ENCODE measurements at places on chromosomes 12 and 14.

GRCh38 chr12:111692575-111693210, 6.8 kb downstream of the ACAD10 start:
- DNase-seq, result no peak

DNA sequence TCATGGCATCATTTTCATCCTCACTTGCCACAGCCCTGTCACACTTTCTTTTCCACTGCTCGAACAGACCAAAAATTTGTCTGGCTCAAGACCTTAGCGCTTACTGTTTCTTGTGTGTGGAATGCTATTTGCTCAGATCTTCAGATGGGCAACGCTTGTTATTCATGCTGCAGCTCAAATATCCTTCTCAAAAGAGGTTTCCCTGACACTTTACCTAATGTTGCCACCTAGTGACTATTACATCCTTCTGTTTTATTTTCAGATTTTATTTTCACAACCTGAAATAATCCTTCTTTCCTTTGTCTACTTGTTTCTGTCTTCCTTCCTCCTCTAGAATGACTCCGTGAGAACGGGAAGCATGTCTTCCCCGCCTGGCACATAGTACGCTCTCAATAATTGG, 5.6 kb downstream of the FBXO33 start:
- DNase-seq, result no peak

GRCh38 chr12:65259501-65259900, 19.0 kb upstream of the MSRB3 start:
- no peak for DNase-seq

DNA sequence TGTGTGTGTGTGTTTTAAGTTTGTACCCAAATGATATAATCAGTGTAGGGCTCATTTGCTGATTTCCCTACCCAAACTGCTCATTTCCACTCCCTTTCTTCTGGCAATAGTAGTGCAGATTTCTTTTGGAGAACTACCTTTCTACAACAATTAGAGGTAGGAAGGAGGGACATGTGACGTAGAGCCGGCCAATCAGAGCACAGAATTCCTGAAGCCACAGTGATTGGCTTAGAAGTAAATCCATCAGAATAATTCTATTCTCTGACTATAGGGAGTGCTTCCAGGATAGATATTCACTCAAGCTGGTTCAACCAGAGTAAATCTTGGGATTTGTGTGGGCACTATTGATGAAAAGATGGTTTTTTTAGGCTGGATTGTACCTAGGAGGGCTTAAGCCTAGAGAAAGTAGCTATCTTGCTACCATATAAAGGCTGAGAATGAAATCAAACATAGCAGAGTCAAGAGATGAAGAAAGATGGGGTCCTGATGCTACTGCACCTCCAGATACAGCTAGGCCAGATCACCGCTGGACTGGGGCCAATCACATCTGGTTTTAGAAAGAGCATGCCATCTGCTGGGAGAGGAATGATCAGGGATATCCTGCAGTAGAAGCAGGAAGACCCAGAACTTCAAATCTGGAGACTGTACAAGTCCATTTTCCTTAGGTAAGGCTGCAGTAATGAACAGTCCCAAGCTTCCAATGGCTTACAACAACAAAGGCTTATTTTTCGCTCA, 54.1 kb upstream of the NUAK1 start:
- no peak for DNase-seq

- no peak for DNase-seq
Observed at GRCh38 chr14:103198131-103199105, 75.2 kb downstream of the TNFAIP2 start.

DNA sequence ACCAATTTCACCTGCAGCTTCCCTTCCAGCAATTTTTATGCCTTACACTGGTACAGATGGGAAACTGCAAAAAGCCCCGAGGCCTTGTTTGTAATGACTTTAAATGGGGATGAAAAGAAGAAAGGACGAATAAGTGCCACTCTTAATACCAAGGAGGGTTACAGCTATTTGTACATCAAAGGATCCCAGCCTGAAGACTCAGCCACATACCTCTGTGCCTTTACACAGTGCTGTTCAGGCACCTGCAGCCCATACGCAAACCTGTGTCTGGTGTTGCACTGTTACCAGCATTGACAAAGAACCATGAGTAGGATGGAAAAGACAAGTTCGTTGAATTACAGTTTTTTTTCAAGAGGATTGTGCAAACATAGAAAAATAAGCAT, 432.0 kb upstream of the OR4E1 start:
- no peak for DNase-seq

GRCh38 chr12:32036477-32037263, 70.0 kb upstream of the BICD1 start:
- DNase-seq, result no peak

- no peak for DNase-seq
Observed at GRCh38 chr14:61519735-61520134, 175.6 kb upstream of the HIF1A start.

DNA sequence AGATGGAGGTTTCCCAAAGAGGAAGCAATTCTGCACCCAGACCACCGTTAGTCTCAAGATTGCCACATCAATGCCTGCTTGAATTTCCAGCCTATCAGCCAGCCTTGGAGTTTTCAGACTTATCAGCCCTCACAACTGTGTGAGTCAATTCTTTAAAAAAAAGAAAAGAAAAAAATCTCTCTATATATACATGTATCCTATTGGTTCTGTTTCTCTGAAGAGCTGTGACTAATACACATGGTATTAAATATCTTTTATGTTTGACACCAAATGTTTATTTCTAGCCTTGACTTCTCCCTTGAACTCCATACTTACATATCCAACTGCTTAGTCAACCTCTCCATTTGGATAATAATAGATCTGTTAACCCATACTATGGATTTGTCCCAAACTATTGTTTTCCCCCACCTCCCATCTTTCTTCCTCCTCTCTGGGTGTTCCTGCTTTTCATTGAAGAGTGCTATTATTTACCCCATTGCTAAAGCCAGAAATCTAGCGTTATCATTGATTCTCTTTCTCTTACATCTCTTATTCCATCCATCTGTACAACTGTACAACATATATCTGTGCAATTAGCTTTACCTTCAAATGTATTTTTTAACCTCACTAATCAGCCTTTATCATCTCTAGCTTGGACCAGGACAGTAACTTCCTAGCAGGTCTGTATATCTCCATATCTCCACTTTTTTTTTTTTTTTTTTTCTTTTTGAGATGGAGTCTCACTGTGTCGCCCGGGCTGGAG, 22.7 kb upstream of the EID3 start:
- DNase-seq, result no peak

DNA sequence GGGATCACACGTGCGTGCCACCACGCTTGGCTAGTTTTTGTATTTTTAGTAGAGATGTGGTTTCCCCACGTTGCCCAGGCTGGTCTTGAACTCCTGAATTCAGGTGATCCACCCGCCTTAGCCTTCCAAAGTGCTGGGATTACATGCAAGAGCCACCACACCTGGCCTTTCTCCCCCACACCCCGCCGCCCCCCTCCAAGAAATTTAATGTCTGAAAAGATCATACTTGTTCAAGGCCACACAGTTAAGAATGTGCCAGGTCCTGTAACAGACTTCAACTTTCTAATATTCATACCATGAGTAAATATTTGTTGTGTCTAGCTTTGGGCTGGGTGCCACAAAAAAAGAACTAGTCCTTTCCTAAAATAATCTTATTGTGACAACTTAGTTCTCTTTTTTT, 9.1 kb downstream of the GATC start:
- no peak for DNase-seq

GRCh38 chr14:68157971-68158371, 338.4 kb downstream of the RAD51B start:
- no peak for DNase-seq

DNA sequence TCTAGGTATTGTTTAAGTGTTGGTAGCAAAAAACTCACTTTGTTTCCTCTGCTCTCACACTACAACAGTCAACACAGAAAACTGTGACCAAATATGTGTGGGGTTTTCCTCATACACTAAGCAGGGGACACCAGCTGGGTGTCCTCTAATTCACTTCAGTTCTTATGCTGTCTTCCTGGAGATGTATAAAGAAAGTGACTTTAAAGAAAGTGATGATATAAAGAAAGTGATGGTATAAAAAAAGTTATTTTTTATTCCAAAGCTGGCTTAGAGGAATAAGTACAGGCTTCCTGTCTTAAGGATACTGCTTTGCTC, 31.4 kb downstream of the TDP1 start:
- no peak for DNase-seq

GRCh38 chr12:123056709-123057108, 76.2 kb downstream of the ARL6IP4 start:
- no peak for DNase-seq

DNA sequence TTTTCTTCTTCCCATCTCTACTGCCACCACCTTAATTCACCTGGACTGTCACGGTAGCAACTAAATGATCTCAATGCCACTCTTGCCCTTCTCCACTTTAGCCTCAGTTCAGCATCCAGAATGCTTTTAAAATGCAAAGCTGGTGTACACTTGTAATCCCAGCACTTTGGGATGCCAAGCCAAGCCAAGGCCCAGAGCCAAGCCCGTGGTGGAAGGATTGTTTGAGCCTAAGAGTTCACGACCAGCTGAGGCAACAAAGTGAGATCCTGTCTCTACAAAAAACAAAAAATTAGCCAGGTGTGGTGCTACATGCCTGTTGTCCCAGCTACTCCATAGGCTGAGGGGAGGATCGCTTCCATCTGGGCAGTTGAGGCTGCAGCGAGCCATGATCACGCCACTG, 5.9 kb downstream of the CIPC start:
- no peak for DNase-seq

DNA sequence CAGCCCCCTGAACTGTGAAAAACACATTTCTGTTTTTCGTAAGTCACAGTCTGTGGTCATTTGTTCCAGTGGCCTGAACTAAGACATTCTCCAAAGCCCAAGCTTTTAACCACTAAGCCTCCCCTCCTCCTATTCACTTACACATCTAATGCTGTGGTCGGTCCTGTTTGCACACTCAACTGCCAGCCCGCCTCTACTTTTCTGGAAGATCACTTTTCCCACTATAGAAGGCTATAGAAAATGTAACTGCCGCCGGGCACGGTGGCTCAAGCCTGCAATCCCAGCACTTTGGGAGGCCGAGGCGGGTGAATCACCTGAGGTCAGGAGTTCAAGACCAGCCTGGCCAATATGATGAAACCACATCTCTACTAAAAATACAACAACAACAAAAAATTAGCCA, 524.7 kb upstream of the TMEM132C start:
- DNase-seq, result no peak

- DNase-seq, result no peak
Observed at GRCh38 chr14:65555358-65555757, 142.8 kb downstream of the FUT8 start.

DNA sequence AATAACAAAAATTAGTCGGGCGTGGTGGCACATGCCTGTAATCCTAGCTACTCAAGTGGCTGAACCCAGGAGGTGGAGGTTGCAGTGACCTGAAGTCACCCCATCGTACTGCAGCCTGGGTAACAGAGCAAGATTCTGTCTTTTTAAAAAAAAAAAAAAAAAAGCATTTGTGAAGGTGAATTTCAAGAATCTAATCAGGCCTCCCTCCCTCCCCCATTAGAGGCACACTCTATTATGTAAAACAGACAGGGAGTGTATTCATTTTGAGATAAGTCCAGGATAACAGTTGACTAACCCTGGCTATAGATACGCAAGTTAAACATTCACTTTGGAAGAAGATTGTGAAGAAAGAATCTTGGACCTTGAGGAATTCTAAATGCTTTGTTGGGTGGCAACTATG, 2.9 kb downstream of the RESF1 start:
- no peak for DNase-seq
